HL-60 (cell line): ENCODE measurements at places on chromosomes 16 and 17.
A peak's percentile ranks its signal among the peaks of the same experiment; 100 is the strongest.

DNA sequence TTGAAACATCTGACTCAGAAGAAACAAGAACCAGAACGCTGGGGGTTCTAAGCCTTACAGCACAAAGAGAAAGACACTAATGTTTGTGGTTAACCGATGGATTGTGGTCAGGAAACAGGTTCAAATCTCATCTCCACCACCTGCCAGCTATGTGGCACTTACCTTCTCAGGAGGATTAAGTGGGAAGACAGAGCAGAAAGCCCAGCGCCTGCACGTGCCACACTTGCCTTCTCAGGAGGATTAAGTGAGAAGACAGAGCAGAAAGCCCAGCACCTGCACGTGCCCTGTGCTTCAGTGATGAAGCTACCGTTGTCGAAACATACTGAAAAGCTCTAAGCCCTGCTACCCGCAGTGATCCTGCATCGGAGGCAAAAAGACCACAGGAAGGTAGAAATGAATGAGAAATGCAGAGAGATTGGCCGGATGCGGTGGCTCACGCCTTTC lies 90.6 kb downstream of the NXN start:
- DNase-seq = no peak

DNA sequence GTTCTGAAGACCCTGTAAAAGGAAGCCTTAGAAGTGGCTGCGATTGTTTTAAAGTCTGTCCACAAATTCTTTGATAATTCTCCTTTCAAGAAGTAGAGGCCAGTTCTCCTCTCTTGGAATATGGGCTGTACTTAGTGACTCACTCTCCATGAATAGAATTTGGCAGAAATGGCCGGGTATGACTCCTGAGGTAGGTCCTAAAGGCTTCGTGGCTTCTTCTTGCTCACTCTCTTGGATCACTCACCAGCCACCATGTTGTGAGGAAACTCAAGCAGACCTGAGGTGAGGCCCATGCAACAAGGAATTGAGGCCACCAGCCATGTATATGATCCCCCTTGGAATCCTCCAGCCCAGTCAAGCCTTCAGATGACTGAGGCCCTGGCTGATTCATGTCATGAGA lies 75.8 kb downstream of the WWOX start:
- DNase-seq = no peak

GRCh38 chr17:57338257-57338914 lies 82.1 kb downstream of the MSI2 start:
- DNase-seq = peak; percentile 27

GRCh38 chr17:28899212-28899815 lies 1.8 kb upstream of the FLOT2 start:
- no peak for DNase-seq

DNA sequence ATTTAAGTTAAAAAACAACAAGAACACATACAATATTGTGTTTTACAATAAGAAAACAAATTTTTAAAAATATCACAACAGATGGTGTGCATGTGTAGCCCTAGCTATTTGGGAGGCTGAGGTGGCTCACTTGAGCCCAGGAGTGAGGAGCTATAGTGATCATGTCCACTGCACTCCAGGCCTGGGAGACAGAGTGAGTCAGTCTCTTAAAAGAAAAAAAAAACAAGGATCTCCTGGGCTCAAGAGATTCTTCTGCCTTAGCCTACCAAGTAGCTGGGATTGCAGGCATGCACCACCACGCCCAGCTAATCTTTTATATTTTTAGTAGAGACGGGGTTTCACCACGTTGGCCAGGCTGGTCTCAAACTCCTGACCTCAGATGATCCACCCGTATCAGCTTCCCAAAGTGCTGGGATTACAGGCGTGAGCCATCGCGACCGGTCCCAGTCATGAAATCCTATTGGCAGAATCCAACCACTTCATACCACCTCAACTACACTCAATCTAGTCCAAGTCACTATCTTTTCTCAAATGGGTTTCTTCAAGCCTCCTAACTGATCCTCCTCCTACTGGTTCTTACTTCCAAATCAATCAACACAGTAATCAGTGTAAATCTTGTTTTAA lies 55.0 kb downstream of the STH start:
- DNase-seq = no peak

GRCh38 chr17:81681672-81682071 lies 1.9 kb downstream of the ARL16 start:
- DNase-seq = no peak

GRCh38 chr17:72193391-72194106 lies 72.7 kb downstream of the SOX9 start:
- no peak for DNase-seq

DNA sequence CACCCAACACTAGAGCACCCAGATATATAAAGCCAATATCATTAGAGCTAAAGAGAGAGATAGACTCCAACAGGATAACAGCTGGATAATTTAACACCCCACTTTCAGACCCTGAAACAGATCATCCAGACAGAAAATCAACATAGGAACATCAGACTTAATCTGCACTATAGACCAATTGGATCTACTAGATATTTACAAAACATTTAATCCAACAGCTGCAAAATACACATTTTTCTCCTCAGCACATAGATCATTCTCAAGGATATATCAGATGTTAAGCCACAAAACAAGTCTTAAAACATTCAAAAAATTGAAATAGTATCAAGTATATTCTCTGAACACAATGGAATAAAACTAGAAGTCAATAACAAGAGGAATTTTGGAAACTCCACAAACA lies 4.1 kb upstream of the CCL13 start:
- DNase-seq = no peak

- DNase-seq = no peak
Observed at GRCh38 chr16:74169066-74169465, 127.5 kb upstream of the PSMD7 start.

DNA sequence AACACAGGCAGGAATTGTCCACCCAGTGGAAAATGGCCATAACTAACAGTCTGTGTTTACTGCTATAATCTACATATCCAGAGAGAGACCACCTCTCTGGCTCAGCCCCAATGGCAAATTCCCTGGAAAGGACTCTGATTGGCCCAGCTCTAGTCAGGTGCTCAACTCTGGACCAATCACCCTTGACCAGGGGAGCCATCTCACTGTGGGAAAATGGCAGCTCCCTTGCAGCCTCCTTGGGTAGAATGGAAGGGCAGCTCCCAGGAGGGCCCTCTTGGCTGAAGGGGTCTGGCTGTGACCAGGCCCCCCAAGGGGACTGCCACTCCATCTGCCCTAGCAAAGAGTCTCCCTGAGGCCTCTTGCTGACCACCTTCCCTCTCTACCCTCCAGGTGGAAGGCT lies 3.1 kb downstream of the ALOX15B start:
- DNase-seq = no peak

DNA sequence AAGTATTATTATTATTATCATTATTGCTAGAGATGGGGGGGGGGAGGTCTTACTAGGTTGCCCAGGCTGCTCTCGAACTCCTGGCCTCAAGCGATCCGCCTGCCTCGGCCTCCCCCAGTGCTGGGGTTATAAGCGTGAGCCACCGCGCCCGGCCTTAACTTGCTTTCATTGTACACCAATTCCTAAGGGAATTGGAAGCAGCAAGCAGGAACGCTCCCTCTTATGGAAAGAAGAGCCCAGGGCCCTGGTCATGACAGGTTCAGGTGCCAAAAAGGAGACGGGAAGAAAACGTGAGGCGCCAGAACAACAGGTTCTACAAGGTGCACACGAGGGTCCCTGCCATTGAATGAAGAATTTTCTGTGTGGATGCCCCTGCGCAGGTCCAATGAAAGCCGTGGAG lies 540 bp upstream of the RPL38 start:
- no peak for DNase-seq

- no peak for DNase-seq
Observed at GRCh38 chr16:24188751-24189318, 67.3 kb upstream of the CACNG3 start.

DNA sequence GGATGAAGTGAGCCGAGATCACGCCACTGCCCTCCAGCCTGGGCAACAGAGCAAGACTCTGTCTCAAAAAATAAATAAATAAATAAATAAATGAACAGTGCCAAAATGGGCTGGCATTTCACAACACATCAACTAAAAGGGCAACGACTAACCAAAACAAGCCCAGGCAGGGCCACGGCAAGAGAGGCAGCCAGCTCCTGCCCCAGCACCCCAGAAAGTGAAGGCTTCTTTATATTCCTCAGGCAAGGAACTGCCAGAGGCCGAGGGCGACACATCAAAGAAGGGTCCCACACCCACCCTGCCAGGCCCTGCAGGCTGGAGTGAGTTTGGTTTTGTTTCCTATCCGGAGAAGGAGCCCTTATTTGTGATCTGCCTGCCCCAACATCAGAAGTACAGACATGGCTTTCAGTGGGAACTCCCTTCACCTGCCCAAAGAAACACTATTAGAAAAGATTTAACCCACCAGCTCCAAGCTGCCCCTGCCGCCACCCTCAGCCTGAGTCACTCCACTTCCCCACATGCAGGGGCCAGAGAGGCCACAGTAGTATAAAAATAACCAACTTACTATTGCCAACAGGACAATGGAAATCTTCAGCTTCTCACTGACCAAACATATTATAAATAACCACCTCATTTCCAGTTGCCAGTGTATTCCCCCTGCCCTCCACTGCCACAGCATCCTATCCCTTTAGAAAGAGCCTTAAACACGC lies 8.0 kb downstream of the FBXO31 start:
- DNase-seq = no peak

DNA sequence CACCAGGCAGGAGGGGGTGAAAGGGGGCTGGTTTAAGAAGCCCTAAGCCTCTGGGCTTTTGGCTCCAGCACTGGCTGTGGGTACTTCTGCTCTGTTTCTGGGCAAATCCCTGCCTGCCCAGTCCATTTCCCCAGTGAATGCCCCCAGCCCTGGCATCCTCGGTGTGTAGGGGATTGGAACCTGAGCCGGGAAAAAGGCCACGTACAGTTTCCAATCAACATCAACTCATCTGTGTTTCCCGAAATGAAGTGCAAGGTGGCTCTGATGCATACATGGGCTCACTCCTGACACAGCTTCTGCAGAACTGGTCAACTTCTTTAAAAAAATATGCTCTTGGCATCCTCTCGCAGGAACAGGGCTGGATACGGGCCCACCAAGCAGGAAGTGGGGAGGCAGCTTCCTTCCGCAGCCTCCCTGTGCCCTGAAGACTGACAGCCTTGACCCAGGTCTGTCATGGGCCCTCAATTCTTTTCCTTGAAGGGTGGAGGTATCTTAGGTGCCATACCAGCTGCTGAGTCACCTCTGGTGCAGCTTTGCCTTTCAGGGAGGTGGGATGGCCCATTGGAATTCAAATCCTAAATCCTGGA lies 73.3 kb downstream of the N4BP1 start:
- peak; percentile 21 for DNase-seq

DNA sequence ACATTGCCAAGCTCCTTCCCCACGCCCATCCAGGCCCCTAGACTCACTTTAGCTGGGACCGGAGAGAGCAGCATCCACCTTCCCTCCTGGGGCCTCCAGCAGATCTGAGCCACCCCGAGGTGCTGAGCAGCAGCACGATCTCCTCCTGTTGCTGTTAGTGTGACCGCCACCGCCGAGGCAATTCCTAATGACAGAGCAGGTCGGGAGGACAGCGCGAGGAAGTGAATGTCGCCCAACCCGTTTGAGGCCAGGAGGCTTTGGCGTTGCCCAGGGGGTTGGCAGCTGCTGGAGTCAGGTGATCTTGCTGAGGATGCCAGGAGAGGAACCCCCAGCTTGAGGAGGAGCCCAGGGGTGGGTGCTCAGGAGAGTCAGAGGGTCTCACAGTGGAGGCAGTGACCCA lies at the start of gene RNF222:
TSS of gene RNF222 (minus strand) at position 192 of the 400 bp plus-strand sequence. CDS start 4,366 bp downstream, outside the sequence.
- no peak for DNase-seq

- DNase-seq = no peak
Observed at GRCh38 chr17:45759761-45760160, 24.4 kb upstream of the CRHR1 start.

DNA sequence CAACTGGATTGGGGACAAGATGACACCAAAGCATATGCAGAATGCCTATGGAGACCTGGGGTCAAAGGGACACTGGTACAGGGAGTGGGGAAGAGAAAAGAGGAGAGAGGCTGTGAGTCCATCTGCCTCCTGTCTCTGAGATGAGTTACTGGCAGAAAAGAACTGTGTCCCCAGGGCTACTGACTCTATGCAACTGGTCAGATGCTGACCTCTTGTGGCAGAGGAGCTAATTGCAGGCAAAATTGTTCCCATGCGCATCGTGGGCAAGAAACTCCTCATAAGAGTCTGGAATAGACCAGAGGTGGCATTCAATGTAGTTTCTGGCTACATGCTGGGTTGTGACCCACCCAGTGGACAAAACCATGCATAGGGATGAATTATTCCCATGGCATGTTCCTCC lies 26.1 kb upstream of the MLKL start:
- peak; percentile 47 for DNase-seq

- no peak for DNase-seq
Observed at GRCh38 chr16:74033441-74033995, 263.1 kb upstream of the PSMD7 start.

GRCh38 chr17:45296003-45296832 lies 20.6 kb downstream of the MAP3K14 start:
- peak; percentile 88 for DNase-seq

DNA sequence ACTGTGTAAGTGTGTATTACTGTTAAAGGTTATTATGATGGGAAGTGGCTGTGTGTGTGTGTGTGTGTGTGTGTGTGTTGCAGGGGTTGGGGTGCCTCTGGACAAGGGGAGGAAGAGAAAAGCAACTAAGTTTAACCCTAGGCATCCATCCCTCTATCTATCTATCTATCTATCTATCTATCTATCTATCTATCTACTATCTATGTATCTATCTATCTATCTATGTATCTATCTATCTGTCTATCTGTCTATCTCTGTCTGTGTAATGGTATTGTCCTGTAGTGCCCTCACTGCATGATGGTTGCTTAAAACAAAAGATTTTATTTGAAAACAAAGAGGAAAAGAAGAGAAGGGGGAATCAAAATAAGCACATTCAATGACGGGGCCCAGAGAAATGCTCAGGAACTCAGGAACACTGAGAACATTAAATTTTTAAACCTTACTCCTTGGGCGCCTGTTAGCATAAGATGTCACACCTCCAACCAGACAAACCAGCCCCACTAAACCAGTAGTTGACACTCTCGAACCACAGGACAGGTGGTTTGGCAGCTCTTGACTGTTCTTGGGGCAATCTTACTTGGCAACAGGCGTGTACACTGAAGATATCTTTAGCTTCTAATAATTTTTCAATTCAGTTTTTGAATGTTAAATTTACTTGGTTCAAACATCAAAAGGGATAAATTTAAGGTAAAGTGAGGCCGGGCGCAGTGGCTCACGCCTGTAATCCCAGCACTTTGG lies 5.1 kb upstream of the RPL26 start:
- no peak for DNase-seq

DNA sequence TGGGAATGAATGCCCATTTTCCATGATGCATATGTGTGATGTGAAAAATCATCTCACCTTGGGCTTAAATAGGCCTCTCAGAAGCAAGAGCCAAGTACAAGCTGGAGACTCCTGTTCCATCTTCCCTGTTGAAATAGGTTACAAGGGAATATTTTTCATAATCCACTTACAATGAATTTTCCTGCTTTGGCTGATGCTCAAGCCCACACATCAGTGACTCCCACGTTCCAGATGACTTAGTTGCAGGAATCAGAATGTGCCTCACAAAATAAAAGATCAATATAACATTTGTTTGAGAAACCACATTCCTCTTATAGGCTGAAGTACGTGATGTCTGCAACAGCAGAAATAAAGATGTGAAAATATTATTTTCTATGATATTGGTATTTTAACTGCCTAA lies 24.1 kb downstream of the ANKFN1 start:
- no peak for DNase-seq
